Activated naive CD4-positive, alpha-beta T cell (primary cell): ENCODE measurements at places on chromosomes 7 and 10.
A peak's percentile ranks its signal among the peaks of the same experiment; 100 is the strongest.

DNA sequence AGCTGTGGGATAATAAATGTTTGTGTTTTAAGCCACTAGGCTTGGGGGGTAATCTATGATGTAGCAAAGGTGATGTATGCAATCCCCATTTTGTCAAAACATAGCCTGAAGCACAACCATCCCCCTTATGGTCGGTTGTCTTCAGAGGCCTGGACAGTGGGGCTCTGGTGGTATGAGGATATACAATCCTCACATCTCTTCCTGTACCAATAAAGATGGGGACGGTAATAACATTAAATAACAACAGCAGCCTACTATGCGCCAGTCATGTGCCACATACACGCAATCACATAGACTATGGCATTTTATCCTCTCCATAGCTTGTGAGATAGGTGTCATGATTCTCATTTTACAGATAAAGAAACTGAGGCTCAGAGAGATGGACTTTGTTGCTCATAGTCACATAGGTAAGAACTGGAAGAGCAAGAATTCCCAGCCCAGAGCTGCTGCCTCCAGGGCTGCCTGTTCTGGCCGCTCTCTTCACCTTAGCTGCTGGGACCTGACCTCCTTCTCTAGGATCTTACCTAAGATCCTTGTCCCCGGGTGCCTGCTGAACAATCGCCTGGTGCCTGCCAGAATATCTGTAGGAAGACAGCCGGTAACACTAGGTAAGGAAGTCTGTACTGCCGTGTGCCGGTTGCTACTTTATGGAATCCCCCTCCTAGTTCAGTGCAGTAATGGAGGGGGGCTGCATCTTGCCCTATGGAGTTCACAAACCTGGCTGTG is 108.6 kb downstream of the ARHGAP22 start:
- no peak for DNase-seq

GRCh38 chr10:77398986-77399755 is 238.4 kb downstream of the KCNMA1 start:
- DNase-seq = no peak

DNA sequence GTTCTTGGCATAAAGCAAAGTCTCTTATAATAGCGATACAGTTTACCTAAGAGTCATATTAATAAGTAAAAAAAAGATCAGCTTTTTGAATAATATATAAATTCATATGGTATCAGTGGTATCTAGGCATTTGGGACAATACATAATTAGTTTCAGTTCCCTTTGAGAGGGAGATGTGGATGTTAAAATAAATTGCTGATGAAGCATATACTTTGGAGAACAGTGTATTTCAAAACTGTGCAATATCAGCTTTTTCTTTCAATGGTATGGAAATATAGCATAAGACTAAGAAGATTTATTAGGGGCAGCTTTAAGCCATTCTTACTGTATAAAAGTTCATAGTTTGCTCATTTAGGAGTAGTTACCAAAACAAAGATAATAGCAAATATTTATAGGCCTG is 35.5 kb downstream of the MDFIC start:
- no peak for DNase-seq

DNA sequence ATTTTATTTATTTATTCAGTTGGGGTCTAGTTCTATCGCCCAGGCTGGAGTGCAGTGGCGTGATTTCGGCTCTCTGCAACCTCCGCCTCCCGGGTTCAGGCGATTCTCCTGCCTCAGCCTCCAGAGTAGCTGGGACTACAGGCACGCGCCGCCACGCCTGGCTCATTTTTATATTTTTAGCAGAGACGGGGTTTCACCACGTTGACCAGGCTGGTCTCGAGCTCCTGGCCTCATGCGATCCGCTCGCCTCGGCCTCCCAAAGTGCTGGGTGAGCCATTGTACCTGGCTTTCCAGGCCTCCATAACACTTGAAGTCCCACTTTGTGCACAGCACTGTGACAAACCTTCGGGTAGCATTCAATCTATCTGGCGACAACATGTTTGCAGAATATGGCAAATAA is 1.0 kb upstream of the DCLRE1C start:
- no peak for DNase-seq

DNA sequence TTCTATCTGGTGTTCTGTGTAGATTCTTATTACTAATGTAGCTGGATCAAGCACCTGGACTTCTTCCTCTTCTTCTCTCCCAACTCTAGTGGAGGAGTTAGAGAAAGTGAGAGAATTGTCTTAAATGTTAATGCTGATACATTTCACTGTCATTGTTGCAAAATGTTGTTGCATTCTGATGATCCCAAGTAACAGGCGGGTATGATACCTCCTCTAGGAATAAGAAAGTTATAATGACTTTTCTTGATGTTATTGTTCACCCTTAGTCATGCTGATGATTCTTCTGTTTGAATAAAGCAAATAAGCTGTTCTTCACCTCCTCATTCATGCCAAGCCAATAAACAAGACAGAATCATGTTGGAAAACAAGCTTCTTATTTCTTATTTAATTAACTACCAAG is 9.1 kb downstream of the CHRM2 start:
- no peak for DNase-seq

- no peak for DNase-seq
Measured at GRCh38 chr7:130733931-130734814, at the start of gene KLF14. Gene KLF14, minus strand, starts transcription at chr7:130734207. Its CDS starts 174 bp downstream, at chr7:130734033.

DNA sequence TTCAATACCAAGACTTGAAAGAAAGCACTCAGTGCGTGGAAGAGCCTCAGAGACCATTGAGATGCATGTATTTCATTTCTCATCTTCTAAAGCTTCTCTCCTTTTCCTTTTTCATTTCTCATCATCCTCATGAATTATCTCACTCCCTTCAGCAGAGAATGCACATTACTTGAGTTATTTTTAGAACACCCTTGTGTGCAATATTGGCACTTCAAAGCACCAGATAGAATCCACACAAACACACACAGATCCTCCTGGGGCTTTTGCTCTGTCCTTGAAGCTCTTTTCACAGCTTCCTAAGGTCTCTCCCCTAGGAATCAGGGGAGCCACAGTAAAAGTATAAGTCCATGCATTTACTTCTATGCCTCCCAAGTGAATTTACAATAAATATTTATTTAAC is 18.3 kb downstream of the DGKI start:
- no peak for DNase-seq

GRCh38 chr7:46972205-46972604 is 609.7 kb downstream of the TNS3 start:
- DNase-seq = no peak

- DNase-seq = no peak
Measured at GRCh38 chr10:98519841-98520240, 73.1 kb upstream of the HPS1 start.

GRCh38 chr10:5089865-5090264 is 4.3 kb upstream of the AKR1C3 start:
- DNase-seq = no peak

DNA sequence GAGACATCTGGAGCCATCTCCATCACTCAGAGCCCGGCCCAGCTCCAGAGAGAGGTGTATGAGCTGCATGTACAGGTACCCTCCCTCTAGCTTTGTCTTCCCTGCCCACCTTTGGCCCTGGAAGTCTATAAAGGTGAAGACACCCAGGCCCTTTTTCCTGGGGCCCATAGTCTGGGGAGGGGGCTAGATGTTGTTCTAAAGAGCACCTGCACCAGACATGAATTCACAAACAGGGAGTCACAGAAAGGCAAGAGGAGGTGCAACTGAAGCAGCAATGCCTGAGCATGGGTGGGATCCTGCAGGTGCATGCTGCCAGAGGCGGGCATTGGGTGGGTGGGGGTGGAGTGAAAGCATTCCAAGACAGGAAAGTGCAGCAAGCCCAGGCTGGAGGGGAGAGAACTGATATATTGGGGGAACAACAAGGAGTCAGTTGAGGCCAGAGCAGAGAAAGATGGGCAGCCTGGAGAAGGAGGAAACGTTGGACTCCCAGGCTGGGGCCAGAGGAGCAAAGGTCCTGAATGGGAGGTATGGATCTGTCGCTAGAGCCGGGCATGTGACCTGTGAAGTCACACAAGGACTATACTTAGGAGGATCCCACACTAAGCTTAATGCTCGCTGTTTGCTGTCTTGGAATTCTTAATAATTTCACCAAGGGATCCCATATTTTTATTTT is 11.7 kb downstream of the CDHR1 start:
- no peak for DNase-seq

- no peak for DNase-seq
Measured at GRCh38 chr10:25502453-25502852, 327.7 kb downstream of the GPR158 start.

DNA sequence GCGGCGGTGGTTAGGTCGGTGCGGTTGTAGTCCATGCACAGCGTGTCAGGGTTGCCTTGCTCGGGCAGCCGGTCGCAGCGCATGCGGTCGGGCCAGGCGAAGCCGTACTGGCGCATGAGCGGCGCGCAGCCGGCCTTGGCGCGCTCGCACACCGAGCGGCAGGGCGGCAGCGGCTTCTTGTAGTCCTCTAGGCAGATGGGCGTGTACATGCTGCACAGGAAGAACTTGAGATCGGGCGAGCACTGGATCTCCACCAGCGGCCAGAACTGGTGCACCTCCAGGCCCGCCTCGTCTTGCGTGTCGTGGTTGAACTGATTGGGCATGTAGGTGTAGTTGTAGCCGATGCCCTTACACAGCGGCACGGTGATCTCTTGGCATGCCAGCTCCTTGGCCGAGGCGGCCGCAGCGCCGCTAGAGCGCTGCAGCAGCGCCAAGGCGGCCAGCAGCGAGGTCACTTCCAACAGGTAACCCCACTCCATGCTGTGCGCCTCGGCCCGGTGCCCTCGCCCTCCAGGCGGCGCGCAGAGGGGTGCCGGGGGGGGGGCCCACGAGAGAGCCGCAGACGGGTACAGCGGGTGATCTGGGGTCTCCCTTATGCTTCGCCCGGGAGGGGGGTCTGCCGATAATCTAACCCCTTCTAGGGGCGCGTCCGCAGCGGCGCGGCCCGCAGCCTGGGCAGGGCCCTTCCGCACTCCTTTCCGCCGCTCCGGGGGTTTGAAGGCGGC is 983 bp downstream of the FZD8 start:
- DNase-seq = peak; percentile 1

GRCh38 chr10:99266383-99266782 is 30.7 kb upstream of the HPSE2 start:
- no peak for DNase-seq

GRCh38 chr10:50421026-50421719 is 169.9 kb upstream of the ASAH2 start:
- DNase-seq = no peak

DNA sequence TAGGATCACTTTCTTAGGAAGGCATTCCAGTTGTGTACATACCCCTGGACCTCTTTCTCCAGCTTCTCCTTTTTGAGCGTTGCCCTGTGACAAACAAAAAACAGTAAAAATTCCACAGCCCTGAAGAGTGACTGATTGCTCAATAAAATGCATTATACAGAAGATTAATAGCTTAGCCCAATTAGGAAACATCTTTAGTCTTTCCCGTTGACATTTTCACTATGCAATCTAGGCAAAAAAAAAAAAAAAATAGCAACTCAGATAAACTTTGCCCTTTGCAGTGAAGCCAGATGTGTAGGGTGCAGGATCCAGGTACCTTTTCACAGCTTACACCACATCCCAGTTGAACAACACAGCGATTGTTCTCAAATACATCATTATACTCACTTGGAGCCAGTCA is 17.9 kb downstream of the COL28A1 start:
- no peak for DNase-seq

GRCh38 chr10:125128397-125129075 is 31.8 kb downstream of the CTBP2 start:
- DNase-seq = no peak

DNA sequence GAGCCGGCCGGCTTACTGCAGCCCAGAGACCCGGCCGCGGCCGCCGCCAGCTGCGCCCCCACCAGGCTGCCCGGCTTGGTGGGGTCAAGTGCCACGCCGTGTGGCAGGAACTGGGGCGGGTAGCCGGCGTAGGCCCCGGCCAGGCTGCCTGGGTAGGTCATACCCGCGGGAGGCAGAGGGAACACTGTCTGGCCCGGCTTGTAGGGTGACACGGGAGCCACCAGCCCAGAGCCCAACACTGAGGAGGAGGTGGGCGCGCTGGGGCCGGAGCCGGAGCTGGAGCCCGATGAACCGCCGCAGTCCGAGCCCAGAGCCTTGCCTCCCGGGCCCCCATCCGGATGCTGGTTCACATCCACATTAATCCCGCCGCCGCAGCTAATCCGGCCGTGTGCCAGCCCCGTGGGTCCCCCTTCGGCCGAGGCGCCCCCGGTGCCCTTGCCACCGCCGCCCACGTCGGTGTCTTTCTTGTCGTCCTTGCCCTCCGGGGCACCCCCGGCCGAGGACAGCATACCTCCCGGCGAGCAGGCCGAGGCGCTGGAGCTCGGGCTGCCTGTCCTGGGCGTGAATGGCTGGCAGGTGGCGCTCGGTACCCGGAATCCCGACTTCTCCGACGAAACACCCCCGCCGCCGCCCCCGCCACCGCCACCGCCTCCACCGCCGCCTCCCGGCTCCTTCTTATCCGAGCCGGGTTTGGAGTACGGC is 2.0 kb downstream of the ZNF503 start:
- no peak for DNase-seq

GRCh38 chr7:141693082-141693481 is 8.9 kb downstream of the DENND11 start:
- no peak for DNase-seq

- no peak for DNase-seq
Measured at GRCh38 chr10:33009244-33010131, 51.5 kb upstream of the ITGB1 start.

GRCh38 chr10:100890141-100890672 is 22.6 kb upstream of the SLF2 start:
- no peak for DNase-seq

DNA sequence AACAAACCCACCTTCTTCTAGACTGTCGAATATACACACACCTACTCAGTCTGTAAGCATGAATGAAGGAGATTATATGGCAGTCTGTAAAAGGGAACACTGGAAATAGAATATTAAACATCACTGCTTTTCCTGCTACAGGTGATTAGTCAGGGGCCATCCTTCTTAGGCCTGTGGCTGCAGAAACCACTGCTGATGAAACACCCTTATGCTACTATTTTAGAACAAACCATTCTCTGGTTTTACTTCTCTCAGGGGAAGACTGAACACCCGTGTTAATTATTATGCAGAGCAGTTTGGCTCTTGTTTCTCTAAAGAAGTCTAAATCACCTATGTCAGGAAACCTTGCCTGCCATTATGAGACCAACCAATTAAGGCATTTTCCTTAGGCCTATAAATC is 351.1 kb upstream of the KLF6 start:
- no peak for DNase-seq

- DNase-seq = no peak
Measured at GRCh38 chr10:43665054-43665453, 16.4 kb upstream of the ZNF32 start.

- no peak for DNase-seq
Measured at GRCh38 chr10:125868372-125868975, 12.6 kb downstream of the DHX32 start.

DNA sequence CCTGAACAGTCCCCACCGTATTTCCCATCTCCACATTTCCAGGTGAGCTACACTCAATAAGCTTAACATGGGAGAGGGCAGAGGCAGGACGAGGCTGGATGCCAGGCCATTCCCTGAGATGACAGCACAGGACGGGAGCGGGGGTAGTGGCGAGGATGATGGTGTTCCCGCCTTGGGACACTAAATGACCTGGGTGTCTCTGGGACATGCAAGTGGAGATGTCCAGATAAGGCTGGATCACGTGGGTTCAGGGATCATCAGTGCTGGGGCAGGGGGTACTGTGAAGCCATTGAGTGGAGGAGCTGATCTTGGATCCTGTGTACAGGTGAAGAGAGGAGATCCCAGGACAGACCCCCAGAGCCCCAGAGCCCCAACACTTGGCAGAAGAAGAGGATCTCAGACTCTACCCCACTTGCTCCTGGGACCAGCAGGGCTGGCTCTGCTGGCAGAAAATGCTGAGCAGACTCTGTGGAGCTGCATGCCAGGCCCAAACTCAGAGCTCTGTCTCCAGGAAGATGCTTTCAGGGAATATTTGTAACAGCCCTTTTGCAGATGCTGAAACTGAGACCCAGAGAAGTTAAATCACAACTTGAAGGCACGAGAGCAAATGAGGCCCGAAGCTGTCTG is 29.7 kb upstream of the HSPA12A start:
- DNase-seq = no peak
